Suprapubic skin (tissue), 4 donors: ENCODE measurements at places on chromosomes 7 and 10.
A peak's percentile ranks its signal among the peaks of the same experiment; 100 is the strongest.

DNA sequence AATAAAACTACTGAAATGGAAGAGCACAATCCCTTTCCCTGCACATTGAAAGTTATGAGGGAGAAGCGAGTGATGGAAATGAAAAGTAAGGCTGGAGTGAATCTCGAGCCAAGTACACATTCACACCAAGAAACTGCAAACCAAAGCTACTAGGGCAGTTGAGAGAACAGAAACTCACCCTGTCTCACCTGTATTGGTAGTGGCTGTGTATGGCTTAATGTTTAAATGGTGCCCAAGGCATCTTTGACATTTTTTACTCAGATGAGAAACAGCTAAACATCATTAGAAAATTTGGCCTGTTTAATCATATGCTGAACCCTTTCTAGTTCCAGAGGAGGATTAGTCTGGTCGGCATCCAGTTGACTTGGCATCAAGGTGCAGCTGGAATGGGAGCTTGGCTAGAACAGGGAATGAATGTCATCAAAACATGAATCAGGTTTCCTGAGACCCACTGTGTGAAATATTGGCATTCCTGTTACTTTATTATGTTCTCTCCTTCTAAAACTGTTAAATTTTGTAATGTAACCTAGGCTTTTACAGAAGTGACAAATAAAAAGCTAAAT, 840.8 kb downstream of the GRM8 start:
- DNase-seq: no peak

DNA sequence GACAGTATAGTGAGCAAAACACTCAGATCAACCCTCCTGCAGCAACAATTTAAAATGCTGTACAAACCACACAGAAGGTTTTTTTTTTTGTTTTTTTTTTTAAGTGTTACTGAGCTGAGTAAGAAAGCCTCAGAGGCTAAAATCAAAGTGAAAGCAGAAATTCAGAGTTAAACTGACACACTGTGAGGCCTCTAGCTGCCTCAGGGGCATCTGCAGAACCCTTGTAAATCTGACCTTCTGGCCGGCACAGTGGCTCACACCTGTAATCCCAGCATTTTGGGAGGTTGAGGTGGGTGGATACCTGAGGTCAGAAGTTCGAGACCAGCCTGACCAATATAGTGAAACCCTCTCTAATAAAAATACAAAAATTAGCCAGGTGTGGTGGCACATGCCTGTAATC, 7.4 kb upstream of the GNA12 start:
- DNase-seq: no peak

GRCh38 chr7:87036985-87037384, 22.5 kb downstream of the ELAPOR2 start:
- no peak for DNase-seq

DNA sequence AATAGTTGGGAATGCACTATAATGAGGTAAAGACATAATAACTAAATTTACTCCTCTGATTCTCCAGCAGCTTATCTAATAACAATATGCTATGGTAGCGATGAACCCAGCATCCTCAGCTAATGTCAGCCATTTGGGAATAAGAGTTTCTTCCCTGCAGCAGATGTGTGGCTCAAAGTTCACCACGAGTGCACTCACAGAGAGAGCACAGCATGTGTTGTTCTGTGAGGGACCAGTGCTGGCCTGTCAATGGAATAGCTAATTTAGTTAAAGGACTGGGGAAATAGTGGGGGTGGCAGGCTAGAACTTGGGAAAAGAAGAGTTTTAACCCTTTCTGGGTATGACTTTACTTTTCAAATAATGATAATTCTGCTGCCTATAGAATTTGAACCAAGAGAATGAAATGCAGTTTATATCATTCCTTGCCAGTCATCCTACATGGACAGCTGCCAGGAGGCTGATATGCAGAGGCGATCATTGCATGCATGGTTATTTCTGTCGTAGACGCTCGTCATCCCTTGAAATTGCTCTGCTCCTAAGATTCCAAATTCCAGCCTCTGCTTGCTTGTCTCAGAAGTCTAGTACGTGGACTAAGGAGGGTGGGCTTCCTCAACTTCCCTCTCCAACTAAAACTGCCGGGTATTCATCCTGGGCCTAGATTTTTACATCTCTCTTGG, 355.6 kb downstream of the RNLS start:
- no peak for DNase-seq

DNA sequence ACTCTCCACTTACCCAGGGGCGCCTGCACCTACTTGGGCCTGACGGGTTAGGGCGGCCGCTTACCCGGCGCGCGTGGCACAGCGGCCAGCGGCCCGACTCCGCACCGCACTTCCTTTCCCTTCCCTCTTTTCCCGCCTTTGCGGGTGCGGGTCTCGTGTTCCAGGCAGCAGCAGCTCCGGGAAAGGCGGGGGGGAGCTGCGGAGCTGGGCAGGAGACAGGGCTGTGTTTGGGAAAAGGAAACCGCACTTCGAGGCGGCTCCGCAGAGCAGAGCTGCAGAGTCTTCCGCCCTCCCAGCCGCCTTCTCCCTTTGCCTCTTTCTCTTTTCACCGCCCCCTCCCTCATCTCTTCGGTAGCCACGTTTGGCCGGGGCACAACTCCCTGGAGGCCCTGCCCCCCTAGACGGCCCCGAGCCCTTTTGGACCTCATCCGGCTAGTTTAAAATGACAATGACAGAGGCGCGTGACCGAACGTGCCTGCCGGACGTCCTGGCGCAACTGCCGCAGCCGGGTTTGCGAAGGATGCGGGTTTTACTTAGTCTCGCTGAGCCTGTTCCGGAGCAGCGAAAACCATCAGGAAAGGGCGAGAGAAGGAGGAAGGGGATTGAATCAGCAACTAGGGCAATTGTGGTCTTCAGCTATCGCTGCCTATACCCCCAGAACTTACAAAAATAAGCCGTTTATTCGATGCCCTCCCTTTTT, 7.9 kb upstream of the PAX2 start:
- DNase-seq: no peak

DNA sequence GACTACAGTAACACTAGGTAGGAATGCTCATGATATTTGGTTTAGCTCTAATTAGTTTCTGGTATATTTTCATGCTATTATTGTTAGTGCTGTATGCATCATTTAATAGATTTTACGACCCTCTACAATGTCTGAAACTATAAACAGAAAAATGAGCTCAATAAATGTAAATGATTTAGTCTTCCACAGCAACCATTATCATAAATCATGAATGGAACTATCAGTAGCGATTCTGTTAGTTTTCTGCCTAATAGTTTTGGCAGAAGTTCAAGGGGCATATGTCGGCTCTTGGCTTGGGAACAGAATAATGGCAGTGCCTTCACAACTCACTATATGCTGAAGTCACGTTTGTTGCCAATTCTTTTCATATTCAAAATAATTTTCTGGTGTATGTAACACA, 494.8 kb downstream of the PARD3 start:
- DNase-seq: no peak

DNA sequence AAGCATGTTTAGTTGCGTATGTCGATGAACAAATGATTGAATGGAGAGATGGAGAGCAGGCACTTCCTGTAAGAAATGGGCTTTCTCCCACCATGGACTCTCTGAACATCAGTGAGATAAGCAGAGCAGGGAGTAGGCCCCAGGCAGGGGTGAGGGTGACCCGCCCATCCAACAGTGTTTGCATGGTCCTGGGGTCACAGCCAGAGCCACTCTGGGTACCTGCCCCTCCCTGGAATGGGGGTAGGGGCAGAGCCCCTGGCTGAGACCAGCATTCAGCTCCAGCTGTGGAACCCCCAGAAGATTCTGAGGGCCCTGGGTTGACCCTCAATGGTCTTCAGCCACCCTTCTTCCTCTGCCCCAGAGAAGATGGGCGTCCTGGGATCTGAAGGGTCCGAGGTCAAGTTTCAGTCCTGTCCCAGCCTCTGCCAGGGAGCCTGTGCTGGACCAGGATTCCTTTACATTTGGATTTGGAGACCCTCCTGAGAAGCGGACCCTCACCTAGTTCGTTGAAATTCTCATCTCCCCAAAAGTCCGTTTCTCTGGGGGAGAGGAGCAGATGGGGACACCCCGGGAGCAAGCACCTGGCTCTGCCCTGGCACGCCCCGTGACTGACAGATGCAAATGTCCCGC, 2.4 kb upstream of the FGF8 start:
- peak; percentile 69 for DNase-seq

- DNase-seq: no peak
Observed at GRCh38 chr7:142104550-142105527, 6.7 kb upstream of the MGAM2 start.

DNA sequence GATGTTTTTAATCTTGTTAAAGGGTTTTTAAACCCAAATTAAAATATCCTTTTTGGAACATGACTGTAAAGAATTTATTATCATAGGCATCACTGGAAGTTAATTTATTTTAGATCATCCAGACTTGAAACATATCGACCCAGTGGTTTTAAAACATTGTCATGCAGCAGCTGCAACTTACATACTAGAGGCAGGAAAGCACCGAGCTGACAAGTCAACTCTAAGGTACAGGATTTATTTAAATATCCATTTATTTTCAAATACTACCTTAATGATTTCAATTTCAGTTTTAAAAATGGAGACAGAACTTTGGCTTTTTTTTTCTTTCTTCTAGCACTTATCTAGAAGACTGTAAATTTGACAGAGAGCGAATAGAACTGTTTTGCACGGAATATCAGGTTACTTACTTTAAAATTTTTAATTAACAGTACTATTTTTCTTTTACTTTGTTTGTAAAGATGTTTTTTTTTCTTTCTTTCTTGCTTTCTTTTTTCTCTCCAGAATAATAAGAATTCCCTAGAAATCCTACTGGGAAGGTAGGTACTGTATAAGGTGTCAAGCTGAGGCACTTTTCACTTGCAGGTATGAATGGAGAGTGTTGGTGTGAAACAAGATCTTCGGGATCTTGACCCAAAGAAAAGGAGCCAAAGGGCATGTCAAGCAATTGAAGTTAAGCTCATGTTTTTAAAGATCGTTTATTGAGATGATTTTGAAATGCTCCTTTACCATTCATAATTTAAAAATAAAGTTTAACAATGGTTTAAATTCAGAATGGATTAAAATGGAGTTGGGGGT, 1.8 kb downstream of the COMMD3 start:
- no peak for DNase-seq

DNA sequence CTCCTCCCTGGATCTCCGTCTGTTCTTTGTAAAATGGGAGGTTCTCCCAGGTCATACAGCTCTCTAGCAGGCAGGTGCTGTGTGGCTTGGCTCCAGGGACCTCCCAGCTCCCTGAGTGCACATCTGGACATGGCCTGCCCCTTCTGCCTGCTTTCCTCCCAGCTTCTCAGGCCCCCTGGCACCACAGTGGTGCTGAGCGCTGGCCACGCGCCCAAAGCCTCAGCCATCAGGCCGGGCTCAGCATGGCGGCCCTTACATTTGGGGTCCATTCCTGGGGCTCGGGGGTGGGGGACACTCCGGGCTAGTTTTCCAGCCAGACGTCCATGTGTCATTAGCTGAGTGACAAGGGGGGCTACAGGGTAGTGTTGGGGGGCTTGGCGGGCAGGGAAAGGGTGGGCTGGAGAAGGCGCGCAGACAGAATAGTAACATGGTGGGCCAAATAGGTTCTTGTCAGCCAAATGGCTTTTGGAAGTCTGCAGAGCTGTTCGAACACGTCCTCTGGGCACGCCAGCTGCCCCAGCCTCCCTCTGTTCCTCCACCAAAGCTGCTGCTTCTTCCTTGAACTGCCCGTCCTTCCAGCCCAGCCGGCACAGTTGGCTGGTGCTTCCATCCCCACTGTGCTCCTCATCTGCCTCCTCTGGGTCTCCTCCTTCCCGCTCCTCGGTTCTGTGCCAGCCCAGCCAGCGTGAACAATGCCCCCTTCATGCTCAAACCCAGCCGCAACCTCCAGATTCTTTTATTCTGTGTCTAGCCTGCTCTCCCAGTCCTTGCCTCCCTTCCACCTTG, 65.9 kb downstream of the GOLGA7B start:
- DNase-seq: no peak

DNA sequence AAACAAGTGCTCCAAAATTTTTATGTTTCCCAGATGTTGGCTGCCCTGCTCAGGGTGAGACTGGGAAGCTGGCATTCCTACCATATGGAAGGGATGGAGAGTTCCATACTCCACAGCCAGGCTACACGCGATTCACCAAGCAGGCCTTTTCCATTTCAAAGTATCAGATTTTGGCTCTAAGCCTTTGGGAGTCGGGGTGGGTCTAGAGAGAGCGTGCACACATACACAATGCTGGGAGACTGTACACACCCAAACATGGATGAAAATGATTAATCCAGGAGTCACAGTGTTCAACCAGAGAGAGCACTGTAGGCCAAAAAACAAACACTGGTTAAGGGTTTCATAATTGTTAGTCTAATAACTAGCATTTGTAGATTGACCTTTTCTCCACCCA, 295.0 kb downstream of the BICC1 start:
- DNase-seq: no peak

DNA sequence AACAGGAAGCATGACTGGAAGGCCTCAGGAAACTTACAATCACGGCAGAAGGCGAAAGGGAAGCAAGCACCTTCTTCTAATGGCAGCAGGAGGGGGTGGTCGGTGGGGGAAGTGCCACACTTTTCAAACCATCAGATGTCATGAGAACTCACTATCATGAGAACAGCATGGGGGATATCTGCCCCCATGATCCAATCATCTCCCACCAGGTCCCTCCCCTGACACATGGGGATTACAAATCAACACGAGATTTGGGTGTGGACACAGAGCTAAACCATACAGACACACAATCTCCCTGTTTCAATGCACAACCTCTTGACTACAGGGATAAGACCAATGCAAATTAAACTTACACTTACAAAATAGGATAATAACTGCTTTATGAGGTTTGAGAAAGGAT, 97.6 kb downstream of the SGMS1 start:
- DNase-seq: no peak

DNA sequence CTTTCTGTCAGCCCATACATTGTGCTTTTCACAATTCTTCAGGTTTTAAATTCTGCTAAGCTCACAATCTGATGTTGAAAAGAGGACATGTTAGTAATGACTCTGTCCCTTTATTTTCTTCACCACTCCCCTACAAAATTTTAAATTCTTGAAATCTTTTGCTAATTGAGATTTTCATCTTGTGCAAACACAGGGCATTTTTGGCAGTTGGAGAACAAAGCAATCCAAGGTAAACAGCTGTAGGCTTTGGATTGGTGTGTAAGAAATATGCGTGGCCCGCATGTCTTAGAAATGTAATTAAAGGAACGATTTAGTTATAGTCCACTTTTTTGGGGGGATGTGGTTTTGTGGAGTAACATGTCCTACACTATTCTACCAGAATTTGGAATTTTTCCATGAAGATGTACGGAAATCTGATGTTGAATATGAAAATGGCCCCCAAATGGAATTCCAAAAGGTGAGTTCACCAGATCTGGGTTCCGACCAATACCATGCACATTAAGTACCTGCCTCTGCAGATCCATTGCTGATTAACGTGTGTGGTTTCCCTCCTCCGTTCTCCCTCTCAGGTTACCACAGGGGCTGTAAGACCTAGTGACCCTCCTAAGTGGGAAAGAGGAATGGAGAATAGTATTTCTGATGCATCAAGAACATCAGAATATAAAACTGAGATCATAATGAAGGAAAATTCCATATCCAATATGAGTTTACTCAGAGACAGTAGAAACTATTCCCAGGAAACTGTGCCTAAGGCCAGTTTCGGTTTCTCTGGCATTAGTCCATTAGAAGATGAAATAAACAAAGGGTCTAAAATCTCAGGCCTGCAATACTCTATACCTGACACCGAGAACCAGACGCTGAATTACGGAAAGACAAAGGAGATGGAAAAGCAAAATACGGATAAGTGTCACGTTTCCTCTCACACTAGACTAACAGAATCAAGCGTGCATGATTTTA, 181.1 kb downstream of the ARHGAP21 start:
- DNase-seq: no peak
